ENCODE measurements at places on chromosomes 5 and 9.
A peak's percentile ranks its signal among the peaks of the same experiment; 100 is the strongest.

GRCh38 chr5:154275566-154275965 lies 85.0 kb downstream of the GALNT10 start:
- DNase-seq: no peak

DNA sequence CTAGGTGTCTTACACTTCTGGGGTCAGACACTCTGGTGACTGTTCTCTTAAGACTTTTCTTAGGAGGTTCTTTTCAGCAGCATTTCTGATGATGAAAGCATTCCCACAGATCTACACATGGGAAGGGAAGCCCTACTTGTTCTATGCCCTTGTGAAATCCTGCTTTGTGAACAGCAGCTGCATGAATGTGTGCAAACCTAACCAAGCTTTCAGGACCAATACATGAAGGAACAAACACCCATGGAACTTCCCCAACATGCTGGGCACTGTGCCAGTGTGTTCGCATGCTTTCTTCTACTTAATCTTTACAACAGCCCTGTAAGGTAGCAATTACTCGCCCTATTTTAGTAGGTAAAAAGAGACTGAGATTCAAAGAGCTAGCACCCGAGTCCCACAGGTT lies 439.9 kb upstream of the KLF4 start:
- DNase-seq: no peak

GRCh38 chr5:143413958-143414669 lies 10.6 kb upstream of the NR3C1 start:
- no peak for DNase-seq

DNA sequence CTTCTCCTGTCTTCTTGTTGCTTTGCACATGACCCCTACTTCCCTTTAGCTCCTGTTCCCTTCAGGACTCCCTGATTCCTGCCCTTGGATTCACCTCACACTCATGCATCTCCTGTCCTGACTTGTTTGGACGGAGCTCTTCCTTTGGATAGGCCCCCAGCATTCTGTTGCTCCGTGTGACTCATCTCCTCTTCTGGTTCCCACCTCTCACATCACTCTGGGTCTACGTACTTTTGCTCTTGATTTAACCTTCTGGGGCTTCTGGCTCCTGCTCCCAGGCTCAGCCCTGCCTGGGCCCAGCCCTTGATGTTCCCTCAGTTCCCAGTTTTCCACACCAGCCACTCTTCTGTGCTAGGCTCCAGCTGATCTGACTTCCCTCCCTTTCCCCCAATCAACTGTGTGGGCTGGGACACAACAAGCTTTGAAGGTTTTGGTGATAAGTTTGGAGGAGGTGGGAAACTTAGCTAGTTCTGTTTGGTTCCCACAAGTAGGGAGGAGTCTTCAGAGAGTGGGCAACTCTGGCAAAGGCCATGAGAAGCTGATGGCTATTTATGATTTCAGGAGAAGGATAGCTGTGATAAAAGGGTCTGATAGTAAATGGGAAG lies 331.5 kb downstream of the ARHGEF28 start:
- DNase-seq: no peak

- DNase-seq: peak; percentile 68
These were observed 214.3 kb downstream of the GNA14 start for GRCh38 chr9:77433675-77434445.

GRCh38 chr9:99051406-99051805 lies 53.5 kb upstream of the TGFBR1 start:
- no peak for DNase-seq

DNA sequence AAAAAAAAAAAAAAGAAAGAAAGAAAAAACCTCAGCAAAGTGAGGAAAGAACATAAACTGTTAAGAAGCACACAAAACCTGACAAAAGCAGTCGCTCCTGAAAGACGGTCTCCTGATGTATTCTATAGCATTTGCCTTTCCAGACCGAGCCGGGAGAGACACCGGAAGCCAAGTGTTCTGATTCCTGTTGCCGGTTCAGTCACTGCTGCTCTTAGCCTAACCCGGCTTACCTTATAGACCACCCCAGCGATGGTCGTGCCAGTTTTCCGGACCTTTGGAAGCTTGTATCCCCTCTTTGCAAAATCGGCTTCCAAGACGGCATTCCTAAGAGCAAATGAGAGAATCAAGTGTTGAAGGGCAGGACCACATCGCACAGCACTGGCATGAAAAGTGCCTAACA lies 630 bp downstream of the PSMB7 start:
- DNase-seq: no peak

DNA sequence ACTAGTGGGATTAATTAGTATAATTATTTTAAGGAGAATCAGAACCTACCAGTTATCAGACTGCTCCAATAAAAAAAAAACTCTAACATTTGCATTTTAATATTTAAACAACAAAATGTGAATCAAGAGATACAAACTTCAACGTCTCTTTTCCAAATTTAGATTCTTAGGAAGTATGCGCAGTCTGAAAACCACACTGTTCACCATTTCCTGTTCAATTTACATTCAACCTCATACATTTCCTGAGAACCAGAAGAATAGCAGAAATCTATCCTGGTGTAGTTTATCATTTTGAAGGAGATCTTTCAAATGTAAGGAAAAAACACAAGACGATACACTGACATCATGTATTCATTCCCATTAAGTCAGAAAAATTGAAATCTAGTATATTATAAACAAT lies 869.2 kb downstream of the EFNA5 start:
- DNase-seq: no peak

GRCh38 chr5:18152671-18153070 lies 518.4 kb downstream of the TAF11L14 start:
- DNase-seq: no peak

DNA sequence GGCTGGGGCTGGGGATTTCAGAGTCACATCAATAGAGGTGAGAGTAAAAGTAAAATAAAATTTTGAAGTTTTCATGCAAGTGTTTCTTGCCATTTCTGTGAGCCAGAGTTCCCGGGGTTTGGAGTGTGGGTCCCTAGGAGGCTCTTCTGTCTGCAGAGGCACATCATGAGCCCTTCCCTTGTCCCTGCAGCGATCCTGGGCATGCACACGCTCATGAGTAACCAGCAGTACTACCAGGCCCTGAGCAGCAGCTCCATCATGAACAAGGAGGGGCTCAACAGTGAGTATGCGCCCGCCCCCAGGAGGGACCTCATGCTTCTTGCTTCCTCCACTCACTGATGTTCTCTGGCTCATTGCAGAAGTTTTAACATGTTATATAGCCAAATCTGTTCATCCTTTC lies 61.1 kb downstream of the TMOD1 start:
- DNase-seq: no peak

GRCh38 chr5:91177085-91177484 lies 206.0 kb downstream of the ARRDC3 start:
- DNase-seq: no peak

GRCh38 chr9:27755846-27756245 lies 182.6 kb upstream of the C9orf72 start:
- no peak for DNase-seq

- peak; percentile 43 for DNase-seq
These were observed 33.4 kb upstream of the SLC6A19 start for GRCh38 chr5:1167728-1168709.

- no peak for DNase-seq
These were observed 3.8 kb upstream of the CTNNAL1 start for GRCh38 chr9:109017061-109017460.

GRCh38 chr5:168740811-168741213 lies 161.6 kb upstream of the PANK3 start:
- DNase-seq: no peak

GRCh38 chr5:585556-585955 lies 26.6 kb upstream of the CEP72 start:
- DNase-seq: no peak

DNA sequence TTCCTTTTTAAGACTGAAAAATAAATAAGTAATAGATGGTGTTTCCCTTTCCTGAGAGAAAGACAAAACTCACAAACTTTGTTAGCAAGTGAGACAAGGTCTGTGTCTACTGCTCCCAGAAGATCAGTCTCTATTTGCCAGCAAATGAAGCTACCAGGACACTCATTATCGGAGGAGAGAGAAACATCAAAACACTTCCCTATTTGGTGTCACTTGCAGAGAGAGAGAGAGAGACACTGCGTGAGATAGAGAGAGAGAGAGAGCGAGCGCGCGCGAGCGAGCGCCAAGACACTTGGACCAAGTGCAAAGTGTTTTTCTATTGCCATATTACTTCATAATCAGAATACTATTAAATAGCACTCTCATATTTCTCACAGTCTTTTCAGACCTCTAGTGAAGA lies 142.7 kb downstream of the KCNN2 start:
- DNase-seq: no peak

- DNase-seq: peak; percentile 6
These were observed 28.3 kb upstream of the STOM start for GRCh38 chr9:121398374-121398773.

DNA sequence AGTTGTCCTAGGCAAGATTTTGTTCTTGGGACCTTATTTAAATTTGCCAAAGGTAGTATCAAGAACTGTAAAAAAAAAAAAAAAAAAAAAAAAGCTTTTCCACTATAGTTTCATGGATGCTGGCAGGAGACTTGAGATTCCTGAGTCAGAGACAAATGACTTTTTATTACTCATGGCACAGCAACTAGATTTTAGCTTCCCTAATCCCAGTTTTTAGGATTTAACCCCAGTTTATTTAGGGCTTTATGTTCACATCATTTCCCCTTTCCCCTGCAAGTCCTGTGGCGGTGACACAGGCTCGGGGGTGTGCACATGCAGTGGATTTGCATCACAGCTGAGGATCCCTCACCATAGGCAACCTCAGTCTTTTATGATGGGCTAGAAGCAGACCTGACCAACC lies 144.9 kb downstream of the GOLPH3 start:
- no peak for DNase-seq

GRCh38 chr9:137251490-137252268 lies 593 bp downstream of the STPG3 start:
- no peak for DNase-seq

DNA sequence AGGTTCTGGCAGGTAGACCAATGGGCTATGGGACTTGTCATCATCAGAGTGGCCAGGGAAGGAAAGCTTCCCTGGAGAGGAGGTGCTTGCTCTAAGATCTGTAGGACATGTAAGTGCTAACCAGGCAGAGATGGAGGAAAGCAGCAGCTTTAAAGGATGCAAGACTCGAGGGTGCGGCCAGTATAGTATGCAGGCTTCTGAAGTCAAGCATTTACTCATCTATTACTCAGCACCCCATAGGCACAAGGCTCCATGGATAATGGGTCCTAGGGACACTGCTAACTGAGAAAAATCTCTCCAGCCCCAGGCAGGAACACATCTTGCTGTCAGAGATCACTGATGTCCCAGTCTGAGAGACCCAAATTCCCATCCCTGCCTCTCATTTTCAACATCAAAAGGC lies 49.7 kb downstream of the WWC1 start:
- no peak for DNase-seq

GRCh38 chr9:100352201-100352726 lies 478 bp downstream of the TEX10 start:
- no peak for DNase-seq

DNA sequence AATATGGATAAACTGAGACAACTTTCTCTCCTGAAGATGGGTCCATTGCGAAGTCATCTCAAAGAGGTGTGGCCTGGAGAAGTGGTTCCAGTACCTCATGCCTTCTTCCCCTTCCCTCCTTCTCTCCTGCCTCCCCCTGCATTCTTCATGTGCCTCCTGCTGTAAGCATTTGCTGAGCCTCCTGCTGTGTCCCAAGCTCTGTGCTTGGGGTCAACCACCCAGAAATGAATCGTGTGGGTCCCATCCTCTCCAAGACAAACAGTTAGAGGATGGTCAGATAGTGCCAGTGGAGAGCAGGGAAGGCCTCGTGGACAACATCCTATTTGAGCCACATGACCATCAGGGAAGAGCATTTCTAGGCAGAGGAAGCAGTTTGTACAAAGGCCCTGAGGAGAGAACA lies 53.5 kb downstream of the KCNIP1 start:
- DNase-seq: no peak

- DNase-seq: no peak
These were observed 88.1 kb upstream of the ADAMTSL1 start for GRCh38 chr9:18385696-18386490.

GRCh38 chr5:138402640-138403039 lies 36.2 kb upstream of the REEP2 start:
- DNase-seq: no peak

- DNase-seq: no peak
These were observed 23.3 kb downstream of the CCNH start for GRCh38 chr5:87389296-87390034.

- DNase-seq: no peak
These were observed 12.7 kb upstream of the C1QTNF3 start for GRCh38 chr5:34055667-34056066.

DNA sequence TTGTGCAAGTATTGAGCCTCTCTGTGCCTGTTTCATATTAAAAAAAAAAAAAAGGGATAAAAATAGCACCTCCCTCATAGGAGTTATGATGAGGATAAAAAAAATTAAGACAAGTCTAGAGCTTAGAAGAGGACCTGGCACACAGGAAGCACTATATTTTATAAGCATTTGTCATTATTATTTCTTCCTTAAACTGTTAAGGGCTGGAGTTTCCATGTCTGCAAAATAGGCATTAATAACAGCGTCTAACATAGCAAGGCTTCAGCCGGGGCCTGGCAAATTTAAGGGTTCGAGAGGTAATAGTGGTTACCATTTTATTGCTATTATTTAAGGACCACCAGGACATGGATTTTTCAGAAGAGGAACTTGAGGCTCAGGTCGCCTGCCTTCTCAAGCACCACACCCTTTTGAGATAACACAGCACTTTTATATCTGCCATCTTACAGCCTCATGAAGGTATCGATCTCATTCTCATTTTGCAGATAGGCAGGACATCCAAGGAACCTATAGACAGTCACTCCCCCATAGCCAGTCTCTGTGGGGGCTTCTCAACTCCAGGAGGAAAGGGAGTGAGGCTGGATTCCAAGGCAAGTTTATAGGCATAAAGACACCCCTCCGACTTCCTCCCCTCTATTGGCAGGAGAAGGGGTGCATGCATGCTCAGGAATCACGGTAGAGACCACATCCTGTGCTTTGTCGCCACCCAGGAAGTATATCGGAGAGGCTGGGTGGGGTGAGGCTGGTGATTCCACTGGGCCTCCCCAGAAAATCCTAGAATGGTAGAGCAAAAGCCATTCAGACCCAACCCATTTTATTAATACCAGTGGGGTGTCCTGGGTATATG lies 2.4 kb downstream of the ANXA6 start:
- DNase-seq: no peak

GRCh38 chr5:1562599-1562998 lies 38.8 kb upstream of the LPCAT1 start:
- no peak for DNase-seq

- no peak for DNase-seq
These were observed 30.0 kb downstream of the NR6A1 start for GRCh38 chr9:124741149-124741548.

DNA sequence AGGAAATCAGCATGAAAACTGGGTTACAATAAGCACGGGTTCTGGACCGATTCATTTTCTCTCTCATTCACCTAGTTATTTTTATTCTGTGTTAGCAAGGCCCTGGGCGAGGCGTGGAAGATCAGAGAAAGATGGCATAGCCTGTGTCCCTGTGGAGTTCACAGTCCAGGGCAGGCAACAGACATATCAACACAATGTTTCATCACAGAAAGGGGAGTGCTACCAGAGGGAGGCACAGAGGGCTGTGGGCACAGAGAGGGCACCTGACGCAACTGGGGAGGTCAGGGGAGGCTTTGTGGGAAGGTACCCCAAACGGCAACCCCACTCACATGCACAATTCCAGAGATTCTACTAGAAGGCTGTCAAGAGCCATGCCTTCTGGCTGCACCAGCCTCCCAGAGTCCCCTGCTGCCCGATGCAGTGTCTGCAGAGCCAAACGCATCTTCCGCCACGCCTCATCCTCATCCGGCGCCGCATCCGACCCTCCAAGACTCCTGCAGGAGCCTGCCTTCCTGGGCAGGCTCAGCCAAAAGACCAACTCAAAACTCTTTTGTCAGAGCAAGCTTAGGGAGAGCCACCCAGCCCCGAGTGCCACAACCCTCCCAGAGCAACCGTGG lies 1.4 kb downstream of the FAM193B start:
- DNase-seq: no peak

GRCh38 chr5:50340757-50341156 lies 100.3 kb downstream of the EMB start:
- no peak for DNase-seq
